ENCODE measurements at places on chromosomes 6 and 20. TPM values are rescaled to one million over a fixed set of nuclear protein-coding genes. Genes with fewer than 3 reads are reported as not detected.

Gene TRAPPC3L
- polyA plus RNA-seq = 0.16 TPM

- no peak for DNase-seq
Observed at GRCh38 chr6:130396722-130397121, 30.9 kb downstream of the TMEM200A start.

DNA sequence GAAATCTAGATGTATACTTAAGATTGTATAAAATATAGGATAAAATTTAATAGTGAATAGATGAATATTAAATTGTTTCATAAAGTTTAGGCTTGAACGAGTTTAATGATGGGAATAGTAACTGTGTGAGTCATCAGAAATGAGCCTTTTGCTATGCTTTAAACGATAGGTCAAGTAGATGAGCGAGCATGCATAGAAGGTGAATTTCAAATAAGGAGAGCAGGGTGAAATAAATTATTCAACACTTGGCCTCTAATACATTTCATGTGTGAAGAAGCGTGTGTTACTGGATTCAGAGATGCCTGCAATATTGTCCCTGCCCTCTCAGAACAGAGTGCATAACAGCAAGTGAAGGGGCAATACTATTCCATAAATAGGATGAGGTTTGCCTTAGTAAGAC lies 74.4 kb upstream of the EYA4 start:
- no peak for DNase-seq

DNA sequence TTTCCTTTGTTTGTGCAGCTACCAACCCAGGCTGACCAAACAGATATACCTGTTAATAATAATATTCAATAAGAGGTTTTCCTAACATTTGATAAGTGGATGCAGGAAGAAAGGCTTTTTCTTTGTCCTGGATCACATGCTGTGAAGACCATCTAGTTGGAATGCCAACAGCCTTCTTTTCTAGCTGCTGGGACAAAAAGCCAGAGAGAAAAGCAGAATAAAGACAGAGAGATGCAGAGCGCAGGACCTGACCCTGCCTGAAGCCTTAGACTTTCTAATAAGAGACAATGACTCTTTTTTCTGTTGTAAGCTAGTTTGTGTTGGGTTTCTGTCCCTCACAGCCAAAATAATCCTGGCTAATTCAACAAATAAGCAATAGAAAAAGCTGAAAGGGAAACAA lies 308.2 kb downstream of the PHF3 start:
- DNase-seq = no peak

GRCh38 chr6:43748765-43749164 lies 21.2 kb upstream of the VEGFA start:
- DNase-seq = no peak

Gene BEND6
- 0.14 TPM for polyA plus RNA-seq
